ENCODE measurements at places on chromosomes 1 and 21.

DNA sequence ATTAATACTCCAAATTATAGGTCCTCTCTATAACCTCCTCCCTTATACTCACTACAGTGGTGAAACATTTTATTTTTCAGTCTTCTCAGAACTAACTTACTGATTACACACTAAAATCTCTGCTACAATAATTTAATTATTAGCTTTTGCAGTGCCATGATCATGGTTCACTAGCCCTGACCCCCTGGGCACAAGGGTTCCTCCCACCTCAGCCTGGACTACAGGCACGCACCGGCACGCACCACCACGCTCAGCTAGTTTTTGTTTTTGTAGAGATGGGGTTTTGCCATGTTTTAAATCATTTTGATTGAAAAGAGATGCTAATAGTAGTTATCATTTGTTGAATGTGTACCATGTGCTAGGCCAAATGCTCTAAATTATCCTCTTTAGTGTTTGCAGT is 6.3 kb downstream of the PATJ start:
- no peak for DNase-seq

- no peak for DNase-seq
These were observed 158.2 kb downstream of the PBX1 start for GRCh38 chr1:164716992-164717703.

DNA sequence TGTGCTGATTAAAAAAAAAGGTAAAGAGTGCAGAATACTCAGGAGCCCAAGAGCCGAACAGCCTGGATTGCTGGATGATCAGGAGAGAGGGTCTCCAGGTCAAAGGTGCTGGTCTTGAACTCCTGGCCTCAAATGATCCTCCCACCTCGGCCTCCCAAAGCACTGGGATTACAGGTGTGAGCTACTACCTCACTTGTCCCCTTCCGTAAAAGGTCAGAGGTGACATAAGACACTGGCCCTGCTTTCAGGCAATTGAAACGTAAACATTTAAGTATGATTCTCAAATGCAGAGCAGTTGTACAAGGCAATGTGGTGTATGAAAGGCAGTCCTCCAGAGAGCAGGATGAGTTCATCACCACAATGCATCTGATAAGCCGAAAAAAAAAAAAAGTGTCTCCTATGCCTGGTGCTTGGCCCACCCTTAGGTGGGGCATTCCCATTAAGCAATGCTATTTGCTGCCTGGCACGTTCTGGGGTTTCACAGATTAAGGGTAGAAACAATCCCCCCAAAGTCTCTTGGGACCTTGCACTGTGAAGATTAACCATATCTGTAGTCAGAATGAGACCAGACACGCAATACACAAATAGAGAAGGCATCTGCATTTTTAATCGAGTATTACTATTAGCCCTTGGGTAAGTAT is 47.7 kb downstream of the PARP1 start:
- DNase-seq: no peak

GRCh38 chr1:10639011-10639774 is 157.3 kb downstream of the CASZ1 start:
- DNase-seq: no peak

- no peak for DNase-seq
These were observed 314.4 kb upstream of the VAMP3 start for GRCh38 chr1:7456722-7457082.
